Uterus (tissue), 4 donors: ENCODE measurements at places on chromosomes 2 and 18. TPM values are rescaled to one million over a fixed set of nuclear protein-coding genes. Genes with fewer than 3 reads are reported as not detected.

SIX3 gene
- not detected for total RNA-seq

ERBB4 gene
- 0.59 TPM for total RNA-seq

NGEF gene
- 0.29 TPM for total RNA-seq

GMPPA gene
- 14.1 TPM for total RNA-seq

LRP1B gene
- total RNA-seq, result 7.3 TPM

PNPT1 gene
- total RNA-seq, result 12.6 TPM

ABCB11 gene
- total RNA-seq, result 0.29 TPM

RAB1A gene
- total RNA-seq, result 153 TPM

C2orf80 gene
- total RNA-seq, result not detected
